WTC11 (cell line): ENCODE measurements at places on chromosomes 1 and 21.
A peak's percentile ranks its signal among the peaks of the same experiment; 100 is the strongest.

DNA sequence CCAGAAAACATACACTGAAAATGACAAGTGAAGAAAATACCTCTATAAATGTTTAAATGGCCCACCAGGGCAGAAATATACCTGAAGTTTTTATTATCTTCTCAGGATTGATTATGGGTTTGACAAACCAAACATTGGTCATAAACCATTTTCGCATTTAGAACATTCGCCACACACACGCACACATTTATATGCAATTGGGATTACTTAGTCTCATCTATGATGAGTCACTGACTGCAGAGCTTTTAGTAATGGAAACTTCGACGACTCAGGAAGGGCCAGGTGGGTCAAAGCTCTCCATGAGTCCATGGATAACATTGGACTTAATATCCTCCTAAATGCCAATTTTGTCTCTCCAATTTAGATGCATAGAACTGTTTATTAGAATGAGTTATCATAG, 16.9 kb downstream of the NRDC start:
- DNase-seq, result no peak

- DNase-seq, result no peak
Observed at GRCh38 chr1:29338908-29339575, 102.7 kb downstream of the PTPRU start.

- DNase-seq, result no peak
Observed at GRCh38 chr1:183566026-183566425, 24.2 kb downstream of the NCF2 start.

- DNase-seq, result no peak
Observed at GRCh38 chr1:180218806-180219765, 11.0 kb upstream of the LHX4 start.

GRCh38 chr1:25795211-25795610, 4.8 kb upstream of the SELENON start:
- no peak for DNase-seq

DNA sequence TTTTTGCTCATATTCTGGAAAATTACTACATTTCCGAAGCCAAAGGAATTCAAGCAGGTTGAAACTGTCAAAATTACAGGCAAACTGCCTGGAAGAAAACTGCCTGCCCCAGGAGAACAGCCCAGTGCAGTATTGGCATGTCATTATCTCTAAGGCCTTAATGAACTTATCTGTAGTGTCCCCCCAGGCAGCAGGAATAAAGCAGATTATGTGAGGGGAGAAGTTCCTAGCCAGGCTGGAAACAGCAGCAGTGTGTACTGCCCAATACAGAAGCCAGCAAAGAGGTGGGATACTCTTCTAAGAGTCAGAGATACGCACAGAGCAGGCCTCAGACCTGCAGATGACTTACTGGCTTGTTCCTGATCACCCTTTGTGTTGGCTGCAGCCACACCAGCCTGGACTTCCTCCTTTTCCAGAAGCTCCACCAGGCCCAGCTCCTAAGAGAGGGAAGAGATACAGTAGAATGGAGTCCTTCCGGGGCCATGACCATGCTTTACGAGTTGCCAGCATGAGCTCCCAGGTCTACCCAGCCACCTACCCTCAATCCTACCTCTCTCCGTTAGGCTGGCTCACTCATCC, 11.7 kb downstream of the IQGAP3 start:
- DNase-seq, result no peak

- DNase-seq, result peak; percentile 32
Observed at GRCh38 chr1:115090540-115090939, 1.2 kb upstream of the TSPAN2 start.

GRCh38 chr1:214712737-214713136, 109.7 kb downstream of the CENPF start:
- DNase-seq, result no peak

DNA sequence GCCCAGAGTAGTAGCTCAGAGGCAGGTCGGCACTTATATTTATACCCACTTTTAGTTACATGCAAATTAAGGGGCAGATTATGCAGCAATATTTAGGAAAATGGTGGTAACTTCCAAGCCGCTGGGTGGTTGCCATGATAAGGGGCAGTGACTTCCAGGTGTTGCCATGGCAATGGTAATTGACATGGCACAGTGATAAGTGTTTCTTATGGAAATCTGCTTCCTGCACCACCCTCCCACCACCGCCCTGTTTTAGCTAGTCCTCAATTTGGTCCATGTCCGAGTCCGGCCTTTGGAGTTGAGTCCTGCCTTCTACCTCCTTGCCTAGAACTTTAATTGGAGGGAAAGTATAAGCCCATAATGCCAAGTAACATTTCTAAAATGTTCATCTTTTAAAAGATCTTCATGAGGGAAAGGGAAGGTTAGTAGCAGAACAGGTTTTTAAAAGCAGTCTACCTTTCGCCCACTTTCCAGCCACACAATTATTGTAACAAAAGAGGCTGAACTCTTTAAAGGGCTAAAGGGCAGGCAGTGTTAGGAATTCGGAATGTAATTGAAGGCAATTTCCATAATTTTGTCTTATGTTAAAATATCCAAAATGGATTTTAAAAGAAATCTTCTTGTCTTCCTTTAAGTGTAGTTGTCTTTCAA, 21.7 kb downstream of the ZBTB8B start:
- no peak for DNase-seq

DNA sequence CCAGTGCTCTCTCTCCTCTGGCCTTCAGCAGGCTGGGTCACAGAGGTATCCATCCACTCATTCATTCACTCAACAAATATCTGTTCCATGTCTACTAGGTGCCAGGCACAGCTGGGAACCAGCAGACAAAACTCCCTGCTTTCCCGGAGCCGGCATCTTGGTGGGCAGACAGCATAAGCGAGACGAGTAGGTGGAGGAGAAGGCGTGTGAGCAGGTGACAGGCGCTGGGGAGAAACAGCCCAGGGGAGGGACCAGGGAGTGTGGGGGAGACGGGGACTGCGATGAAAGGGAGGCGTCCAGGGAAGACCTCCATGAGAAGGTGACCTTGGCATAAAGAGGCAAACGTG, 11.0 kb upstream of the KCNAB2 start:
- no peak for DNase-seq

GRCh38 chr1:225777058-225777582, 506 bp upstream of the SRP9 start:
- DNase-seq, result no peak

DNA sequence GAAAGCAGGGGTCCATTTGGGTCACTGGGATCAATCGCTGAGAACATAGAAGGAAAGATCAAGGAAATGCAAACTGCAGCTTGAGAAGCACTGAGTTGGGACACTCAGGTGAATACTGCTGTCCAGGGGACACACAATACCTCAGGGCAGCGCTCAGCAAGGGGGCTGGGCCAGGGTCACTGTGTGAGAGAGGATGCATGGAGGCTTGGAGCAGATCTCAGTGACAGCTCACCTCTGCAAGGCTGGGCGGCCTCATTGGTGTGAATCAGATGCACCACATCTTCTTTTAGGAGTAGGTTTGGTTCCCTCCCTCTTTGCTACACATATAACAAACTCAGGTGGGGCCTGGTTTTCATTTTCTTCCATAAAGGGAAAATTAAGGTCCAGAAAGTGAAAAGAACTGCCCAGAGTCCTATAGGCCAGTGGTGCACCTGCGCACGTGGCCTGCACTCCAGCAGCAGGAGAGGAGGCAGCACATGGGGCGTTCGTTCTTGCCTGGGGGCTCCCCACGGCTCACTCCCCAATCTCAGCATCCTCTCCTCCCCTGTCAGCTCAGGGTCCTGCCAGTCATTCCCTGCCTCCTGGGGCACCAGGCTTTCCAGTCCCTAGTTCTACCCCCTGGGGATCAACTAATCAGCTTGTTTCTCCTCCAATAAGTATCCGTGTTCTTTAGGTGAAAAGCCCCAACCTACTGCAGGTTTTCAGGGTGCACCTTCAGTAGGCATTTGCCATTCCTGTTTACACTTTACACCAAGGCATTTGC, 1.5 kb downstream of the A3GALT2 start:
- DNase-seq, result no peak

GRCh38 chr1:192561301-192561700, 14.3 kb upstream of the RGS1 start:
- DNase-seq, result no peak

DNA sequence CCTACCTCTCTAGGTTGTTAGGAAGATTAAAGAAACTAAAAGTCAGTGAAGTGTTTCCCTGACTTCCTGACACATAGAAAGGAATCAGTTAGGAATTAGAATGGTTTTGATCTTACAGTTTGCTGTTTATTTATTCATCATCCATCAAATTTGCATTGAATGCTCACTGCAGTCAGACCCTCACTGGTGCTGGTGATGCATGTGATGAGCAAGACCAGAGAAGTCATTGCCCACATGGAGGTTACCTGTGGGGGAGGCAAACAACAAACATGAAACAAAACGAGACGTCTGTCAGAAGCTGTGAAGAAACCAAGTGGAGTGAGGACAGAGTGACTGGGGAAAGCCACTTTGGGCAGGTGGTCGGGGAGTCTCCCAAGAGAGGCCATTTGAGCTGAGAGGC, 6.4 kb downstream of the CTPS1 start:
- DNase-seq, result no peak

DNA sequence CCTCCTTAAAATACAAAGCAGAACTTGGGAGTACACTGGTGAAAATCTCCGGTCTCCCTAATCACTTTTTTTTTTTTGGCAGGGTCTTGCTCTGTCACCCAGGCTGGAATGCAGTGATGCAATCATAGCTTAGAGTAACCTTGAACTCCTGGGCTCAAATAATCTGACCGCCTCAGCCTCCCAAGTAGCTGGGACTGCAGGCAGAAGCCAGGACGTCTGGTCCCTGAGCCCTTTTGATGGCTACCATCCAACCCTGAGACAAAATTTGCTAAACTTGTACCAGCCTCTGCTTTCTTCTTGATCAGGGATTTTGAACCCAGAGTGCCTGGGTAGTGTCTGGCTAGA, 4.1 kb downstream of the L1TD1 start:
- no peak for DNase-seq
